ENCODE measurements at places on chromosomes 16 and 17.

DNA sequence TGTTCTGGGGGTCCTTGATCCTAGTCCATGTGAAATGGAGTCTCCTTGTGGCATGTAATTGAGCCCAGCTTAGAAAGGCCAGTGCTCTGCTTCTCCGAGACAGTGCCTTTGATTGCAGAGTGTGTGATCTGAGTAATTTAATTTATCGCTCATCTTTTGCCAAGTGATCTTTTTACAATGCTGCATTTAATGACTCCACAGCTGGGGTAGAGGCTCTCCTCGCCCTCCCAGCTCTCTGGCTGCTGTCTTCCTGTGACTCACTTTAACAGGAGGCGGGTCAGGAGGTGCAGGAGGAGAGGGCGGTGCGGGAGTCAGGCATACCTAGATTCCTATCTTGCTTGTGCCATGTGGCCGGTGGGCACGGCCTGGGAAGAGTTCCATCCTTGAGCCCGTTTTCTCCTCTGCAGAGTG, 113.4 kb upstream of the FOXF1 start:
- DNase-seq, result no peak

DNA sequence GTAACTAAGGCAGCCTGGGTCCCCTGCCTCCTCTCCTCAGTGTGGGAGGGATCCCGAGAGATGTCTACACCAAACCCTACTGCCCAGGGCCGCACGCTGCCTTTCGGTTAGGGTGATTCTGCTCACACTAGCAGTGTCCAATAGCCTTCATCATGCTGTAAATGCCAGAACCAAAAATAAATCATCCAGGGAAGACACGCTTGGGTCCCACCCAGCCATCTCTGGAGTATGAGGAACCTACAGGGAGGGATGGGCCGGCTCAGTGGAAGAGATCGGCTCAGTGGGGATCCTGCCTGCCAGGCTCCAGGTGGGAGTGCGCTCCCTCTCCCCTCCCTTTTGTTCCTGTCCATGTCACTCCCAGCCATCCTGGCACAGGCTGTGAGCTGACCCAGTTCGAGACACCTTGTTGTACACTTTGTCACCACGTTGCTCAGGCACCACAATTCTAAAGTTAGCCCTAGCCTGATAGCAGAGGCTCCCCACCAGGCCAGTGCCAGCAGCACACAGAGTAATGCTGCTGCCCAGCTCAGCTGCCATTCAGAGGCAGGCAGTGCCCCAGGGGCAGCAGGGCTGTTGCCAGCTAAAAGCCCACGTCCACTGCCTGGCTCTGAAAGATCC, 24.5 kb downstream of the PEMT start:
- no peak for DNase-seq

GRCh38 chr17:32684087-32684958, 192.6 kb downstream of the MYO1D start:
- DNase-seq, result no peak

DNA sequence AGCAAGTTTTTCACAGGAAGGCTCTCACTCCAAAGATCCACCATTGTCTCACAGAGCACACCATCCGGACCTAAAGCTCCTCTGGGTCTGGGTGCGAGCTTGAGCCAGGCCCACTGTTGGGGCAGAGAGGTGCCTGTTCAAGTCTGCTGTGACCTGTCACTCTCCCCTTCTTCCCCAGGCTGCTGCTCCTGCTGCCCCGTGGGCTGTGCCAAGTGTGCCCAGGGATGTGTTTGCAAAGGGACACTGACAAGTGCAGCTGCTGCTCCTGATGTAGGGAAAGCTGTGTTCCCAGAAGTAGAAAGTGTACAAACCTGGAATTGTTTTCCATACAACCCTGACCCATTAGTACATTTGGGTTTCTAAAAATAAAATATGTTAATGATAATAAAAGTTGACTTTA, 4.8 kb upstream of the MT1X start:
- no peak for DNase-seq

- no peak for DNase-seq
Measured at GRCh38 chr16:21626659-21627277, 25.6 kb downstream of the IGSF6 start.

- DNase-seq, result no peak
Measured at GRCh38 chr17:40486522-40487370, 14.7 kb downstream of the TNS4 start.

DNA sequence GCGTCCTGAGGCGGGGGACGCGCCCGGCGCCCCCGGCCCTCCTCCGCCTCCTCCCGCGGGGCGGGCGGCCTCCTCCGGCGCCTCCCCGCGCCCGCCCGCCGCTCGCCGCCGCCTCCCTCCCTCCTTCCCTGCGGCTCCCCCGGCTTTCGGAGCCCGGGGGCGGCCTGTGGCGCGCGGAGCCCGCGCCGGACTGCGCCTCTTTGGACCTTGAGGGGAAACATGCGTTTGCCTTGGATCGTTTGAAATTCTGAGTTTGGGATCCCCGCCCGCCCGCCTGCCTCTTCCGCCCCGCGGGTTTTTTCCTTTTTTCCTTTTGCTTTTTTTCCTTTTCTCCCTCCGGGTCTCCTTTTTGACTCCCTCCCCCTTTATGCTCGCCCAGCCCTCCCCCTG, 390 bp downstream of the ZNRF1 start:
- DNase-seq, result no peak

DNA sequence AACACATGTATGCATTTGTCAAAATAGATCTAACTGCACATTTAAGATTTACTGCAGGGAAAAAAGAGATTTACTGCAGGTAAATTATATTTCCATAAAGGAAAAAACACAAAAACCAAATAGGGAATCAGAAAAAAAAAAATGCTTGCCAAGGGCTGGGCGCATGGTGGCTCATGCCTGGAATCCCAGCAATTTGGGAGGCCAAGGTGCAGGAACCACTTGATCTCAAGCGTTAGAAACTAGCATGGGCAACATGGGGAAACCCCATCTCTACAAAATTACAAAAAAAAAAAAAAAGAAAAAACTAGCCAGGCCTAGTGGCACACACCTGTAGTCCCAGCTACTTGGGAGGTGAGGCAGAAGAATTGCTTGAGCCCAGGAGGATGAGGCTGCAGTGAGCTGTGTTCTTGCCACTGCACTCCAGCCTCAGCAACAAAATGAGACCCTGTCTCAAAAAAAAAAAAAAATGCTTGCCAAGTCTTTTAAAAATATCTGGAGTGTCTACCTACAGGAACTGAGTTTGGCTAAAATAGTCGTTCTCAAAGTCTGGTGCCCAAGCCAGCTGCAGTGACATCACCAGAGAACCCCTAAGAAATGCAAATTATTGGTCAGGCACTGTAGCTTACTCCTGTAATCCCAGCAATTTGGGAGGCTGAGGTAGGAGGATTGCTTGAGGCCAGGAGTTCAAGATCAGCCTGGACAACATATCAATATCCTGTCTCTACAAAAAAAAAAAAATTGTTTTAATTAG, 17.5 kb downstream of the TRIM25 start:
- DNase-seq, result no peak

- DNase-seq, result no peak
Measured at GRCh38 chr16:14475370-14476139, 154.5 kb downstream of the PARN start.

DNA sequence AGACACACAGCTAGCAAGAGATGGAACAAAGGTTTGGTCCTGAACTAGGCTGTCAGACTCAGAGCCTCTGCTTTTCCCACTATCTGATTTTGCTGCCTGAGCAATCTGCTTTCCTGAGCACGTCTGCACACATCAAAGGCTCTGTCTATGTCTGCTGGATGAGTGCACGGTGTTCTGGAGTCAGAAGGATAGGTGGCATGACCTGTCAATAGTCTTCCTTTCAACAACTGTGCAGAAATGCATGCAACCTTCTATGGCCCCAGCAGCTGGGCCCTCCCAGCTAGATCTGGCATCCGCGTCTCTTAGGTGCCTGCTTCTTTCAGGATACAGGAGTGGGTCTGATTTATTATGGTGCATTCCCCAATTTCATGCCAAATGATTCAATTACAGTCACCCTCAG, 138.3 kb downstream of the UTP18 start:
- no peak for DNase-seq

DNA sequence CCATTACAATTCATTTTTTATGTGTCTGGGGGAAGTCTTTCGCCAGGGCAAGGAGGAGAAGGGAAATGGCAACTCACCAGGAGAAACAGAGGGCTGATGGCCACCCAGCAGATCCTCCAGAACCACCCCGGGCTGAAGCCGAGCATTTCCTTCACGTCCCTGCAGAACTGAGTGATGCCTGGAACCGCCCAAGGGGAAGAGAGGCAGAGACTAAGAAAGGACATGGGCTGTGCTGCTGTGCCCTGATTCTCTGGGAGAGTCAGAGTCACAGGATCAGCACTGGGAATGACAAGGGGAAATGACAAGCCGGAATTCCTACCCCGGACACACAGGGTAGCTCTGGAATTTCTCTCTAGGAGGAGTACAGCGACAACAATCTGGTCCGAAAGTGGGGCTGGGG, 27.8 kb downstream of the SLC6A4 start:
- no peak for DNase-seq

GRCh38 chr17:9763643-9764042, 27.7 kb downstream of the DHRS7C start:
- DNase-seq, result no peak

DNA sequence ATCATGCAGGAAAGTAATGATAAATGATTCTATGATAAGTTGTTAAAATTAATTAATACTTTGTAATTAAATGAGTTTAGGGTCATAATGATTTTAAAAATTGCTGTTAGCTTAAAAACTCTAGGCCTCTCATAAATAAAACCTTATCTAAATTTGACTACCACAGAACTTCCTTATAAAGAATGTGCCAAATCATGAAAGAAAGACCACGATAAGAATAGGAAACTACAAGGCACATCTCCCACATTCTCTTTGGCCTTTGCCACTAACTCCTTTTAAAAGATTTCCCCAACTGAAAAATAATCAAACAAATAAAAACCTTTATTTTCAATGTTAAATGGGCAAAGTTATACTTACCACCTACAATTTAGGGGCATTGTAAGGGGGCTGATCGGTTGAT, 164.6 kb upstream of the C17orf78 start:
- no peak for DNase-seq

DNA sequence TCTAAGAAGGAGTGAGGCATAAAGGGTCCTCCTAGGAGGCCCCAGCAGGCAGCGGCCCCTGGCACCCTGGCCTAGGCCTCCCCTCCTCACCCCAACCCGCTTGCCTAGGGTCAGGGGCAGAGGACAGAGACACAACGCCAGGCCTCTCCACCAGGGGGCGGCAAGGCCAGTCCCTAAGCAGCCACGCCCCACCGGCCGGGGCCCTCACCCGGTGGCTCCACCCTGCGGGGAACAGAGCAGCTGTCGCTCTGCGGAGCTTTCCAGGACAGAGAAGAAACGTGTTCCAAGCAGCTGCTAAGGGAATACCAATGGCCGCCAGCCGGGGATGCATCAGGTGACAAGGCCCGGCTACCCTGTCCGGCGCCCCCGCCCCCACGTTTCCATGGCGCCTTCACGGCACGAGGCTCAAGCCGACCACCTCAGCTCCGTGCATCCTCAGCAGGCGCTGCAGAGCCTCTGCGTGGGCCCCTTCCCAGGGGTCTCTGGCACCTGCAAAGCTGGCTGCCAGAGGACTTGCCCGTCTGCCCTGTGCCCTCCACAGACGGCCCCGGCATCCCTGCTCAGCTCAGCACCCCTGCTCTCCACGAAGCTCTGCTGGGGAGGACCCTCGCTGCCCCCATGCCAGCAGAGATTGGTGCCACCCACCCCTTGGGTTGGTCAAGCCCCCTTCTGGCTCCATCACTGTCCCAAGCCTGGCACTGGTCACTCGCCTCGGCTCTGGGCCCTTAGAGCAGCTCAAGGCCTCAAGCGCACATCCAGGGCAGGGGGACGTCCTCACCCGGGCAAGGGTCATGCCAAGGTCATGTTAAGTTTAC, 5.6 kb downstream of the ZNF598 start:
- DNase-seq, result peak; percentile 57

- no peak for DNase-seq
Measured at GRCh38 chr17:19537111-19537510, 3.5 kb downstream of the SLC47A1 start.

DNA sequence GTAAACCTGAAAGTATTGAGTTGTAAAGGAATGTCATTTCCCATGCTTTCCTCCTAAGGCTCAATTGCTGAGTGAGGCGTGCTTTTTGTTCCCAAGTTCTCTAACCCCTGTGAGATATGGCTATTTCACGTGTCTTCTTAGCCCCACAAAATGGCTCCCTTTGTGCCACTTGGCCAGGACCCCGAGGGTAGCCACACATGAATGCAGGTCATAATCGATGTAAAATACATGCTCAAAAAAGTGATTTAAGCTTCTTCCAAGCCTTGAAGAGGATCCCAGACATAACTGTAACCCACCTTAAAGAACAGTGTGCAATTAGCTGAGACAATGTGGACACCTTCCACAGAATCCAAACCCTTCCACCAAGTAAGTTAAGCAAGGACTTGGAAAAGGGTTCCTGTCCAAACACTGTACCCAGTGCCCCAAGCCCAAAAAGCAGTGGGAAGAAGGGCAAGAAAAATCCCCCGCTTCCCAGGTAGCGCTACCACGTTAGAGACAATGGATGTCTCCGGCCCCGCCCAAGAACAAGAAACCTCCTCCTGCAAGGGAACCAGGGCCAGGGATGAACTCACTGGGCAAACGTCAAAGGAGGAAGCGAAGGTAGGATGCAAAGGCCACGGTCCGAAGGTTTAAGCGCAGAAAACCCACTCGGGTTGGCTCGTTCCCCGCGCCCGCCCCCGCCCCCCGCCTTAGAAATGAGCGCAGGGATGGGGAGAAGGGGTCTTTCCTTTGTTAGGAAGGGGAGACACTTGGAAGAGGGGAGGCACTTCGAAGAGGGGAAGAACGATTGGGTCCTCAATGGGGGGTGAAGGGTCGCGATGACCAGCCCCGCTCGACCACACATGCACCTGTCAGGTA, 1.2 kb downstream of the JPT1 start:
- no peak for DNase-seq

DNA sequence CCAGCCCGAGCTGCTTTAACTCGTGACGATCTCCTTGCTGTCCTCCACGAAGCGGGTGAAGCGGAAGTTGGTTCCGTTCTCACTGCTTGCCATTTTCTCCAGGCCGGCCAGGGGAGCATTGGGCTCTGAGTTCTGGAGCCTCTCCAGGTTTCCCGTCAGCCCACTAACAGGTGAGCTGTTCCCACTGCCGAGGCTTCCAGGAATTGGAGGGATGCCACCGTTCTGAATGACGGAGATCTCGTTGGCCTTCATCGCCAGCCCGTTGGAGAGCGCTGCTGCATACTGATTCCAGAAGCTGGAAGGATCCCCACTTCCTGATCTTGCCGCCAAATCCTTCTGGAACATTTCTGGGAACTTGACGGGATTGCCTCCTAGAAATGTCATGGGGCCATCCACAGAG, 14.0 kb downstream of the SALL1 start:
- peak; percentile 45 for DNase-seq

GRCh38 chr16:912684-913613, 57.8 kb downstream of the LMF1 start:
- peak; percentile 78 for DNase-seq

GRCh38 chr16:1089822-1090619, 6.0 kb downstream of the C1QTNF8 start:
- DNase-seq, result no peak

GRCh38 chr16:20870122-20870820, 29.9 kb downstream of the DCUN1D3 start:
- DNase-seq, result no peak

DNA sequence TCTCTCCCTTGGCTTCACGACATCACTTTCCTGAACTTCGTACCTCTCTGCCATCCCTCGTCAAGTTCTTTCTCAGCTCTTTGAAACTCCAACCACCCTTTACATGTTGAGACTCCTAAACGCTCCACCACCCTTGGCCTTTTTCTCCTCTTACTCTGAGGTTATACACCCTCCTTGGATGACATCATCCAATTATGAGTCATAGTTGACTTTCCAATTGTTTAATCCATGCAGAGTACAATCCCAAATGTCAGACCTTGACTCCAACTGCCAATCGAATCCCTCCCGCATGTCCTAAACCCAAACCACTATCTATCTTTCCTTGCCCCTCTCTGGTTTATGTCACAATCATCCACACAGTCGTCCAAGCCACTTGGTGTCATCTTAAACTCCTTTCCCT, 18.4 kb upstream of the C16orf82 start:
- no peak for DNase-seq

All from nucleus accumbens (tissue), 56 donors.